ENCODE measurements at places on chromosomes 2 and 18. TPM values are rescaled to one million over a fixed set of nuclear protein-coding genes. Genes with fewer than 3 reads are reported as not detected.

The PSTPIP2 gene
- 9.5 TPM for total RNA-seq

The SLC16A14 gene
- total RNA-seq = 3.0 TPM

The SERPINB8 gene
- total RNA-seq = 6.4 TPM

- no peak for ATAC-seq
Observed at GRCh38 chr18:9531791-9532410, 56.6 kb downstream of the RALBP1 start.

DNA sequence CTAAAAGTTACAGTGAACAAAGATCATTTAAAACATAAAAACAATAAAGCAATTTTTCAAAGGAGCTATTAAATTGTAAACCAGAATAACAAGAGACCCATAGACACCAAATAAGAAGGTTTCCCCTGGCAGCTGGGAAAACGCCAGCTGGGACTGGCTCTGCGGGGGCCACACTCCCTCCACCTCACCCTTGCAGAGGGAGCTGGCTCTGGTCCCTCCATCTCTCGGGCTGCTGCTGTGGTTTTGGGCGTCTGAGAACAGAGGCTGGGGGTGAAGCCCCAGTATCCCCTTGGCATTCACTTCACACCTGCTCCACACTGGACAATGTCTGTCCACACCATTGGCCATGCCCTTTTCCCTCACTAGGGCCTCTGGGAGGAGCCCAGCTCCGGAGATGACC is 62.1 kb upstream of the OTOS start:
- no peak for ATAC-seq

DNA sequence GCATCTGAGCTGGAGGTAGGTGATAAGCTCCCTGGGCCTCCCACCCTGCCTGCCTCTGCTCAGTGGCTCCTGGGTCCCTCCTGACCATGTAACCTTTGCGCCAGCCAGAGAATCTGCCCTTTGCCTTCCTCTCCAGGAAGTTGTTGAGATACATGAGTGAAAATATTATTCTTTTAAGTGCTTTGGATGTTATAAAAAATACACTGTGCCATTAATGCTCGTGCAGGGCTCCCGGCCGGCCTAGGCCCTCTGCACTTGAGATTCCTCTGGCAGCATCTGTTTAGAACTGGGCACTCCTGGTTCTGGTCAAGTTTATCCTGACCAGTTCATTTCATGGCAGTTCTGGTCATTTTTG is 18.8 kb downstream of the AGAP1 start:
- ATAC-seq = no peak

DNA sequence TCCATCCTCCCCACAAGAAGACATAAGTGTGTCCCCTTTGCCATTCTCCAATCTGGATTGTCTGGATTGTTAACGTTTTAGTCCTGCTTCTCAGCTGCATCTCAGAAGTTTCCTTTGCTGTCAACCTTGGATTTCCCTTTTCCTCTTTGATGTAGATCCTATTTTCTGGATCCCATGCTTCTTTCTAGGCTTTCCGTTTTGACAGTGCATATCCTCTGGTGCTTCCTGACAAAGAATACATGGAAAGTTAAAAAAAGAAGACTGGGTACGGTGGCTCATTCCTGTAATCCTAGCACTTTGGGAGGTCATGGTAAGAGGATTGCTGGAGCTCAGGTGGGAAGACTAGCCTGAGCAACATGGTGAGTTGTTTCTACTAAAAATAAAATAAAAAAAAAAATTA is 26.8 kb downstream of the ABI2 start:
- no peak for ATAC-seq

- no peak for ATAC-seq
Observed at GRCh38 chr2:89844221-89844943, 1152.9 kb downstream of the RPIA start.

- no peak for ATAC-seq
Observed at GRCh38 chr18:61724532-61724931, 168.3 kb downstream of the RNF152 start.

Measured in gastroesophageal sphincter (tissue), 4 donors.